ENCODE measurements at places on chromosomes 6 and 20. TPM values are rescaled to one million over a fixed set of nuclear protein-coding genes. Genes with fewer than 3 reads are reported as not detected.
A peak's percentile ranks its signal among the peaks of the same experiment; 100 is the strongest.

DNA sequence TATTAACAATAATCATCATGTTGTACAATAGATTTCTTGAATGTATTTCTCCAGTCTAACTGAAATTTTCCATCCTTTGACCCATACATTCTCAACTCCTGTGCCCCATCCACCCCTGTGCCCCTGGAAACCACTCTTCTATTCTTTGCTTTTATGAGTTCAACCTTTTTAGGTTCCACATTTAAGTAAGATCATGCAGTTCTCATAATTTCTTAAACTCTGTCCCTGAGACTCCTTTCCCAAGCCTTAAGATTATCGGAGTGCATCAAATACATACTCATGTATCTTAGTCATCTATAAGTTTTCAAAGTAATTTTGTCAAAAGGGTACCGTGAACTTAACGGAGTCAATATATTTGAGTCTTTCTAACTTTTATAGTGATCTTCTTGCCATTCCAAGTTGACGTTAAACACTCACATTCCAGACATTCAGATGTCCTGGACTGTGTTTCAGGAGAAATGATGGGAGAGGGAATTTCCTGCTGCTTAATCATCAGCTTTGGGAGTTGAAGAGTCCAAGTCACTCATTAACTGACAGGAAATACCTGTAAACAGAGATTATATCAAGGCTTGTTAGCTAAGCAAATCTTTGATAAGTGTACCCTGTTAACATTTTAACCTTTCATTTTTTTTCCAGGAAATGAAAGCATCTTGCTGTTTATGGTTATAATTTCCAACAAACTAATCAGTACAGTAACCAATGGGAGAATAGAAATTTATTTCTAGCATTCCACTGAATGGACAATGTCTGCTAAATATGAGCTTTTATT is 73.3 kb downstream of the ADGRG6 start:
- DNase-seq: peak; percentile 35

DNA sequence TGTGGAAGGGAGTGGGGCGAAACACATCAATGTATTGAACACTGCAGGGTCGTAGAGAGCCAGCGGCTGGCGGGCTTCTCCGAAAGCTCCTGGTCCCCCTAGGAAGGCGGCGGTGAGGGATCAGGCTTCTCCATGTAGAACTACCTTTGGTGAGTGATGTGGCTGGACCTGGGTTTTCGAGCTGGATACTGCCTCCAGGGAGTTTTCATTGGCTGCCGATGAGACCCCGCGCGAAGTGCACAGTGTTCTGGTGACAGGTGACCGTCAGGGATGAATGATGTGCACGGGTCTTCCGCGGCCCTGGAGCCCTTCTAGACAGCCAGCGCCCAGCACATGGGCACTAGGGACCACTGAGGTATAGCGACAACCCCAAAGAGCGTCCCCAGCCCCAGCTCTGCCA is 16.4 kb downstream of the ABT1 start:
- DNase-seq: no peak

- DNase-seq: no peak
These were observed 44.4 kb upstream of the NHSL1 start for GRCh38 chr6:138543657-138544056.

DNA sequence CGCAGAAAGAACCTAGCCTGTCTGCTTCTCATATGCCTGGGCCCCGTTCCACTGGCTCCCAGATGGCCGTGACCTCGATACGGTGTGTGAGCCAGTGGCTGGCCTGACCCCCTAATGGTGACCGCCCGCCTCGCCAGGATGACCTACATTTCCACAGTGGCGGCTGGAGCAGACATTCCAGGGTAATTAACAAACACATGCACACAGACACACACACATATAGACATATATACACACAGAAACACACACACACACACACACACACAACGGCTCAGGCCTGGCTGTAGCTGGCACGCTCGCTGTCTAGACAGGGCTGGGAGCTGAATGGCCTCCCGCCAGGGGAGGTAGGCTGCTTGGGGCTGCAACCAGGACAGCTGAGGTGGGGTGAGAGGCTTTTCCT is 227.1 kb downstream of the ANKRD60 start:
- DNase-seq: peak; percentile 6

DNA sequence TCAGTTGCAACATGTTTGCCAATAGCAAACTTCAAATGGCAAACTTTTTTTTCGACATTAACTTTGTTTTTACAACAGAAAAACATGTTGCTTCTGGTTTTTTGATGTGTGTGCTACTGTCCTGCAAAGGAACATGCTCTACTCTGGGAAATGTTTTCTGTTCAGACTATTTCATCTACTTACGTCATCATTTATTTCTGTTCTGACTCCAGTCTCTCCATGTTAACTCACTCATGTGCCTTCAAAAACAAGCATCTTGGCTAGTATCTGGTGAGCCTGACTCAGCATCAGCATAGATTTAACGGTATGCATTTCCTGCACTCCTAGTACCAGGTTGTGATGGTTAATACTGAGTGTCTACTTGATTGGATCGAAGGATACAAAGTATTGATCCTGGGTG is 36.1 kb upstream of the MAP7 start:
- DNase-seq: peak; percentile 75

DNA sequence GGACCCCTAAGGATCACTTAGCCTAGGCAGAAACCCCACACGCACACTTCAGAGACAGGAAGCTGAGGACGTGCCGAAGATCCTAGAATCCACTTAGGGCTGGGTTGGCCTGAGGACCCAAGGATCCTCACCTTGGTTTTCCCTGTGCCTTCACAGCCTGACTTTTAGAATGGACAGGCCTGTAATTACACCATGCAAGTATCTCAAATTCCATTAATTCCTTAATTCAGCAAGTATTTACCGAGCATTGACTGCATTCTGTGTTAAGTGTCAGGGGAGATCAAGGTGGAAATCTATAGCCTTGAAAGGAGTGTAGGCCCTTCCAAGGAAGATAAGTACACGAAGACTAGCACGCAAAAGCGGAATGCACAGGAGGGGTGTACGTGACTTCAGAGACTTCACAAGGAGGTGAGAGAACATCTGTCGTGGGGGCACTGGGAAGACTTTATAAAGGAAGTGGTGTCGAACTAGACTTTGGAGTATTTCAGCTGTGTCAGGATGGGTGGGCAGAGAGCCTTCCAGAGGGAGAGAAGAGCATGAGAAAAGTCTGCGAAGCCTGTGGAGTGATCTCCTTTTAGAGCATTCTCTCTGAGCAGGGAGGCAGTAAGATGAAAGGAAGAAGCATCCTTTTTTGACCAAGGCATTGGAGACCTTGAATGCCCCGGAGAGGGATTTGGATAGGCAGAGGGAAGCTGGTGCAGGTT is 4.0 kb downstream of the DSP start:
- no peak for DNase-seq

- DNase-seq: no peak
These were observed 82.4 kb downstream of the RNF144B start for GRCh38 chr6:18469536-18469935.

GRCh38 chr6:106005013-106005412 is 81.1 kb upstream of the PRDM1 start:
- DNase-seq: no peak

- no peak for DNase-seq
These were observed 68.3 kb downstream of the ADTRP start for GRCh38 chr6:11710311-11710761.

GRCh38 chr6:715709-716491 is 23.0 kb upstream of the EXOC2 start:
- no peak for DNase-seq

DNA sequence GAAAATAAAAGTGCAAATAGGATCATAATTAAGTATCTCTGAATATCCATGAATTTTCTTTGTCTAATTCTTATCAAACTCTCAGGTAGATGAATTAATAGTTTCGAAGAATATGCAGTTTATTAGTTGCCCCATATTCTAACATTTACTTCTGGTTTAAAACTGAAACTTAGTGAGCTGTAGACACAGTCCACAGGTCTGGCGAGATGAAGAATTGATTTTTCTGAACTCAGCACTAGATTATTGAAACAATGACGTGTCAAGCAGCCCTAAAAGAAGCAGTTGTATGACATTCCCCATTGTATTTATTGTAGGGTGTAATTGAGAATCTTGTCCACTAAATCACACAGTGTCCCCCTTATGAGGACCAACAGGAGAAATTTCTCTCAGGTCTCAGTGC is 407.1 kb downstream of the GRIK2 start:
- no peak for DNase-seq

GRCh38 chr6:34341481-34341971 is 50.9 kb downstream of the NUDT3 start:
- peak; percentile 77 for DNase-seq

DNA sequence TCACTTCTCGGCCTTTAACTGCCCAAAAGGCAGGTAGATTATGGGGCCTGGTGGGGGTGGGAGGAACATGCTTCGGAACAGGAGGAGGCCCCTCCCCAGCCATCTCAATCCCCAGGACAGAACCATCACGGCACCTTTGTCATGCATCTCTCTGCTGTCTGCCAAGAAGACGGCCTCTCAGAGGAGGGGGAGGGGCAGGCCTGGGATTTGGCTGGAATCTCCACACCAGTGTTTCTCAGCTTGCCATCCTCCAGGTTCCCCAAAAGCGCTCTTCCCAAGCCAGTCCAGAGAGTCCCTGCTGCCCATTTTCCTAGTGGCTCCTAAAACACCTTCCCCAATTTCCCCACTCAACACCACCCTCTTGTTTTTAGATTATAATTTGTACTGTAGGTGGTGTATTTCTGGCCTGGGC is 2.5 kb upstream of the POU5F1 start:
- DNase-seq: no peak

GRCh38 chr6:45554591-45554990 is 176.9 kb upstream of the SUPT3H start:
- DNase-seq: no peak

DNA sequence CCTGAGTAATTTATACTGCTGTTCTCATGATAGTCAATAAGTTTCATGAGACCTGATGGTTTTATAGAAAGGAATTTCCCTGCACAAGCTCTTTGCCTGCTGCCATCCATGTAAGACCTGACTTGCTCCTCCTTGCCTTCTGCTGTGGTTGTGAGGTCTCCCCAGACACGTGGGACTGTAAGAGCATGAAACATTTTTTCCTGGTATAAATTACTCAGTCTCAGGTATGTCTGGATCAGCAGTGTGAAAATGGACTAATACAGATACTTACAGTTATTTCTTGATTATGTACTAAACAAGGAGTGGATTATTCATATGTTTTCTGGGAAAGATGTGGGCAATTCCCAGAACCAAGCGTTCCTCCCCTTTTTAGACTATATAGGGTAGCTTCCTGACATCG is 1.9 kb upstream of the TRIM38 start:
- DNase-seq: no peak

DNA sequence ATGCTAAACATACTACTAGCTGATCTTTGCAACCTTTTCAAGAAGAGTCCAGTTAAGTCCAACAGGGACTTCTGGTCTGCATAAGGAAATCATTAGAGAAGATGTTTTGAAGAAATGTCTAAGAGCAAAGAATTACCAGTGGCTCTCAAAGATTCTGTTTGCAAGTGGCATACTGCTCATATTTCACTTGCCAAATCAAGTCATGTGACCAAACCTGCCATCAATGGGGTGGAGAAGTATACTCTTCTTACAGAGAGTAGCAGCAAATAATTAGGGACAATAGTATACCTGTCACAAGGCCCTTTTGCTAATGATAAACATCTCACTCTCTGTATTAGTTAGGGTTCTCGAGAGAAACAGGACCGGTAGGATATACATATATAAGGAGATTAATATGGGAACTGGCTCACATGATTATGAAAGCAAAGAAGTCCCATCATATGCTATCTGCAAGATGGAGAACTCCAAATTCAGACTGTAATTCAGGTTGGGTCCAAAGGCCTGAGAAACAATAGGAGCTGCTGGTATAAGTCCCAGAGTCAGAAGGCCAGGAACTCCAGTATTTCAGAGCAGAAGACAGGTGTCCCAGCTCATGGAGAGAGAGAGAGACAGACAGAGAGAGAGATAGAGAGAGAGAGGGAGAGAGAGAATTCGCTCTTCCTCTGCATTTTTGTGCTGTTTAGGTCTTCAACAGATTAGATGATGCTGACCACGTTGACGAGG is 111.5 kb downstream of the LCA5 start:
- DNase-seq: peak; percentile 48

DNA sequence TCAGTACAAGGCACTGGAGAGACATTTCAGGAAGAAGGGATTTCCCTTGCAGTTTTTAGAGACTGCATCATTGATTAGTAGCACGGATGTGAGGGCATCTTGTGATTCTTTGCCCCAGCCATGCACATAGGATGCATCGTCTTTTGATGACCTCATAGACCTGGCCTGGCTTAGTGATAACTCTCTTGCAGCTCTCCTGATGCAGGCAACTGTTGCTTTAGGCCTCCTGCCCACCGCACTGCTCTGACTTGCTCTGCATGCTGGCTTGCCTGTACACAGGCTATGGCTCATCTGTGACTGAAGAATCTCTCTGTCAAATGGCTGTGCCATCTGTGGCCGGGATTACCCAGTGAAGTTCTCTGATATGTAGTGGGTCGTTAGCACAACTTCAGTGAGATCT is 207.7 kb upstream of the PTCHD4 start:
- DNase-seq: peak; percentile 18

DNA sequence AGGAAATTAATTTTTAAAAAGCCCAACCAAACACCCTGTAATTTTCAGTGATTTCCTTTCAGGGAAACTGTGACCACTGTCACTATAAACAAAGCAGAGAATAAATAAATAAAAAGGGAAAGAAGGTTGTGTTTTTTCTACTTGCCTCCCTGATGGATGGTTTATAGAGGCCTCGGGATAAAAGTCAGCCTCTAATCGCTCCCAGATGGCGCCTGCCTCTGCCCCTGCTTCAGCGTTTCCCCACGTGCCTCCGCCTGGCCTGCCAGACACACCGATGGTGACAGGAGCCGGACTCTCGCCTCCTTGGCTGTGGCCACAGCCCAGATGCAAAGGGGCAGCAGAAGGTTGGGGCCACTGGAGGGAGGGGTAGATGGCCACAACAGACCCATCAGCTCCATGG is 327.7 kb downstream of the CDC5L start:
- no peak for DNase-seq

DNA sequence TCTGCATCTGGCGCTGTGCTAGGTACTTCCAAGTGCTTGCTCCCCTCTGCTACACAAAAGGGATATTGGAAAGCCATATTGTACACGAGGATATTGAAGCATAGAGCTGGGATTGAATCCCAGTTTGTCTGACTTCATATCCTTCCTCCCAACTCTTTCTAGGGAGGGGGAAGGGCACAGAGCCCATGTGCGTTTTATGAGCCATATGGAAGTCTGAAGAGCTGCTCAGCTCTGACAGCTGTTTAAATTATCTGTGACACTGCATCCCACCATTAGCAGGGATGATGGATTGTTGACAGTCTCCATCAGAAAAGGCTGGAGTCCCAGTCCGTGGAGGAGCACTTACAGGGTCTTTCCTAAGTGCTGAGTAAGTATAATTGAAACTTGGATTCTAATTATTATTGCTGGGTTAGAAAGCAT is 18.4 kb downstream of the TIAM2 start:
- DNase-seq: peak; percentile 84

DACT2 gene
- not detected for total RNA-seq

BNIP5 gene
- total RNA-seq: not detected

ETV7 gene
- total RNA-seq: 0.22 TPM

POPDC3 gene
- 0.87 TPM for total RNA-seq

ZNF334 gene
- total RNA-seq: 0.40 TPM

SLC17A2 gene
- total RNA-seq: not detected

TPX2 gene
- total RNA-seq: 5.8 TPM

PROKR2 gene
- total RNA-seq: not detected

TBXT gene
- not detected for total RNA-seq

BCAS4 gene
- 0.60 TPM for total RNA-seq
